Brain pericyte (primary cell): ENCODE measurements at places on chromosomes 2 and 18.

- DNase-seq, result no peak
Observed at GRCh38 chr2:113890253-113891235, 655 bp downstream of the ACTR3 start.

- DNase-seq, result no peak
Observed at GRCh38 chr2:99727199-99727598, 237.4 kb upstream of the REV1 start.

GRCh38 chr18:13834496-13835015 lies 10.6 kb downstream of the MC5R start:
- DNase-seq, result no peak

DNA sequence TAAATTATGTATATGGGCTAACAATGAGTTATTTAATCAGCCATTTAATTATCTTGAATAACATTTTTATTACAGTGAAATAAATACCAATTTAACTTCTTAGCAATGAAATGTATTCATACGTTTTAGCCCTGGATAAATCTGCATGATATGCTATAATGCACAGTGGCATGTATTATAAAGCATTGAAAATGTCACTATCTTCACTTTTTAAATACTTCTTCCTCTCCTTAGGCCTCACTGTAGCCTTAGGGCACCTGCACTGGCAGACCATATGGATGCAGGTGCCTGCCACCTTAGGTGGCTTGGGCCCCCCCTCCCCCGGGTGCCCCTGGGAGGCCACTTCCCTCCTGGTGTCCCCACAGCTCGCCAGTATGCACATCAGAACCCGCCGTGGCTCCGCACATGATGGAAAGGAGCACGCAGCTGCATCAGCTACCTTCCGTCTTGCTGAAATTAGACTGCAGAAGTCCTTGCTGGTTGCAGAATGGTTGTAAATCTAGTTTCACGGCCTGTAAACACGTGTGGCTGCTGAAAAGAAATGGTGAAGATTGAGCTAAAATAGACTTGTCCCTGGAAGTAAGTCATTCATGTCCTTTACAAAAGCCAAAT lies 56.7 kb downstream of the ADI1 start:
- DNase-seq, result no peak

DNA sequence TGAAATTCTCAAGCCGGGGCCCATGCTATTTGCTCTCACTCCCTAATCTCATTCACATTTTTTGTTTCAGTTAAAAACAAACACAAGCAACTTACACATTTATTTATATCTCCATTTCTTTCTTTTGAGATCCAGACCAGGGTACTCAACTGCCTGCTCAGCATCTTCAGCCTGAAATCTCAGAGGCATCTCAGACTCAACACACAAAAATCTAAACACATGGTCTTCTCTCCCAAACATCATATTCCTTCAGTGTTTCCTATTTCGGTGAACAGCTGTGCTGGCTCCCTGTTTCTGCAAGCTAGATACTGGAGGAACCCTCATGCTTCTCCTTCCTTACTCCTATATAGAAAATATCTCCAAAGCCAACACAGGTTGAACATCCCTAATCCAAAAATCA lies 11.3 kb upstream of the RTTN start:
- DNase-seq, result no peak

DNA sequence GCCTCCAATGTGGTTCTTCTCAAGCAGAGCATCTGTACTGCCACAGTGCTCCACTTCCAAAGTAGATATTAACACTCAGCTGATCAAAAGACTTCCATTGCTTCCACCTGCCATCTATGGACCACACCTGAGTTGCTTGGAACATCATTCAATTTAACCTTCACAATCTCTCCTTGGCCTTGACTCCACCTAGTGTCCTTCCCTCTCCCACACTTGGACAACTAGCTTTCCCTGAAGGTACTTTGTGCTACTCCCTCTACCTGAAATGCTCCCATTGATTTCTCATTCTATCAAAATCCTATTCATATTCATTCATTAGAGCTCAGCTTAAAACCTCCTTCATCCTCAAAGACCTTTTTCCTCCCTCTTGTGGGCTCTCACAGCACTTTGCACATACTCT lies 48.7 kb downstream of the SOWAHC start:
- DNase-seq, result no peak

DNA sequence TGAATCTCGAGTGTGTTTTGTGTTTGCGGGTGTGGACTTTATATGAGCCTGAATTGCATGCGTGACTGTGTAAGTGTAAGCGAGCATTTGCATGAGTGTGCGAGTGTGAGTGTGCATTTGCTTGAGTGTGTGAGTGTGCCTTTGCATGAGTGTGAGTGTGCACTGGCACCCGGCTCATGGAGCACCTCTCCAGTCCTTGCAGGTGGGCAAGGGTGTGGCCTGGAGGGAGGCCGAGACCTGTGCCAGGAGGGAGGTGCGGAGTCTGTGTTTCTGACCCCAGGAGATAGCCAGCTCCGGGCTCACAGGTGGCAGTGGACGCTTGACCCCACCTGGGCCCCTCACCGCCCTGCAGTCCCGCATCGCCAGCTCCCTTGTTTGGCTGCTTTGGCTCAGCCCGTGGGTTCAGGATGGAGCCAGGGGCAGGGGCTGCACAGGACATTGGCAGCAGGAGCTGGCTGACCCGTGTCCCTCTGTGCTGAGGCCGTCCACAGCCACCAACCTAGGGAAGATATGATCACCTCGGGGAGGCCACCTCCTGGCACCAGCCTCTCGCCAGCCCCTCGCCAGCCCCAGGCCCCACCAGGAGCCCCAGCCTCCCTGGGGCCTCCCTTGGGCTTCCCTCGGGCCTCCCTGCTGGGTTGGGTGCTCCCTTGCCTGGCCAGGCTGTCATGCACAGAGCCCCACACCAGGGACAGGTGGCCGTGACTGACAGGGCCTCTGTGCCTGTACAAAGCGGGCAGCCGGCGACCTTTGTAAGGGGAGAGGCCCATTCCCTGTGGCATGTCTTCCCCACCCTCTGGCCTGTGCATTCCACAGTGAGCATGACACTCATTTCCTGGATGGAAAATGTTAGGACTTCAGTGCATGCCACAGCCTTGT lies 81.6 kb downstream of the PTGR3 start:
- no peak for DNase-seq

DNA sequence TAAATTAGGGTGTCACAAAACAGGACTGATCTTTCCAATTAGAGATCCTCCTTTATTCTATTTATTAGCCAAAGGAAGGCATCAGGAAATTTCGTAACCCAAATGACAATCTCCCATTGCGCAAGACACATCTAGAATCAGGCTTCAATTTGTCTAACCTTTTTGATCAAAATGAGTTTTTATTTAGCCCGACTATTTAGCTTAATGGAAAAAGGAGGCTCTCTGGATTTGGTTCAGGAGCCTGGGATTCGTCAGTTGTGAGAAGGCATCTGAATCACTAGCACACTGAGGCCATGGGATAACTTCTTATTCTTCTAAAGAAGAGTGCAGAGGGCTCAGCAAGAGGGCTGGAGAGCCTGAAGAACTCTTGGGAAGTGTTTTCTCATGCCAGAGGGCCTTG lies 332.1 kb upstream of the ETAA1 start:
- no peak for DNase-seq

DNA sequence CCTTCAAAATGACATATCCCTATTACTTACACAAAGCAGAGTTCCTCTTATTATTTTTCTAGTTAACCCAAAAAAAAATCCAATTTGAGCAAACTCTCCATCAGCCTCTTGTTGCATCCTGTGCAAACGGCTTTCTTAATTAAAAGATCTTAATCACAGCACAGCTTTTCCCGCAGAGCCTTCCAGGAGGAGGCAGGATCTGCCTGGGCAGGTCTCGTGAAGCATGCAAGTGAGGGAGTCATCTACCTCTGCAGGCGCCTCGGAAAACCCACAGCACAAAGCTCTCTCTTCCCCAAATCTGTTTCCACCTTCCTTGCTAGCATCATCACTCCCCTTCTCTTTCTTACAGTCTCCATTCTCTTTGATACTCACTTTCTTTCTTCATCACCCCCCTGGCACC lies 100.4 kb downstream of the EN1 start:
- no peak for DNase-seq

GRCh38 chr2:239802185-239802649 lies 222.9 kb downstream of the NDUFA10 start:
- no peak for DNase-seq

- no peak for DNase-seq
Observed at GRCh38 chr18:34803877-34804400, 93.8 kb downstream of the DTNA start.

GRCh38 chr2:186822323-186822722 lies 26.6 kb downstream of the ZSWIM2 start:
- no peak for DNase-seq

DNA sequence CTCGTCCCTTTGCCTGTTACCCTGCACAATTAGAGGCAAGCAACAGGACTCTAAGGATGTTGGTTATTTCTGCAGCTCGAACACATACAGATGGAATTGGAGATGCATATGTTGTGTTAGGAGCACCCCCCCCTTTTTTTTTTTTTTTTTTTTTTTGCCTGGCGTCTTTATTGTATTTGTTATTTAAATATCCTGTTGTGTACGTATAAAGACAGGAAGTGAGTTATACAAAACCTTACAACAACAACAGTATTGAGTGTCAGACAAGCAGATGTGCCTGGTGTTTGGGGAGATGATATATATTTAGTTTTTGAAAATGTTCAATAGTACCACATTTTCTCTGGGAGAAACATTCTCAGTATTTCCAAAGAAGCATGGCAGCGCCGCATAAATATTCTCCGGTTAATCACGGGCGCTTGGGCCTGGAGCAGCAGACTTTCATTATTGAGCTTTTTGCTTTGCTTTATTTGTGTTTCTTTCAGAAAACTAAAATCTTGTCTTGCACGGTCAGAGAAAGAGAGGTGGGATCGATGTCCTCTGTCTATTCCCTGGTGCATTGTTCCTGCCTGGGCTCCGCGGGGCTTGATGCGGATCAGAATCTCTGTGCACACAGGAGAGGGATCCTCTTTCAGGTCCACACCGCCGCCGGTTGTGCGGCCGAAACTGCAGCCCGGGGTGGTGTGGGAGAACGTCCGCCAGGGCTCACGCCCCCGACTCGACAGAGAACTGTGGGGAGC lies 23.2 kb upstream of the ZNF516 start:
- no peak for DNase-seq

DNA sequence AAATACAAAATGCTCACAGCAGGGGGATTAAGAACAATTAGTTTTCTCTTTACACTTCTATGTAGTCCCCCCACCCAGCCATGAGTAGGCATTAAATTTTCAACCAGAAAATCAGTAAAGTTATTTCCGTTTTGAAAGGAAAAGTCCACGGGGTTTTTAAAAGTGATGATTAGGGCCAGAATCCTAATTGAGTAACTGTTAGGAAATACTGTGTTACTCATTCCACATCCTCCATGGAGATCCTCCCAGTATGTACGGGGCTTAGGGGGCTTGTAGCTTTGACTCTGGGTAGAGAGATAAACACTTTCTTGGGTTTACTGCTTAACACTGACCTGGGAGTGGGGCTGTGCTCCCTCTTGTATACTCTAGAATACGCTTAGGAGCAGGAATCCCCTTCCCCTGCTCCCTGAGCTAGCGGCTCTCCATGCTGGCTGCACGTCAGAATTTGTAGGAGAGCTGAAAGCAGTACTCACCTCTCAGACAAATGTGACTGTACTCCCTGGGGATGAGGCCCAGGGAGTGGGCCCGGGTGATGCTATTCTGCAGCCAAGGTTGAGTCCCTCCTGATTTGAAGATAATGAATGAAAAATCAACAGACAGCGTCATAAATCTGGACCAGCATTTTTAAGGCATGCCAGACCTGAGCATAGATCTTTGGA lies 100.5 kb downstream of the SLC4A3 start:
- no peak for DNase-seq

GRCh38 chr2:217434180-217434975 lies 568.4 kb downstream of the TNS1 start:
- DNase-seq, result peak; percentile 88

DNA sequence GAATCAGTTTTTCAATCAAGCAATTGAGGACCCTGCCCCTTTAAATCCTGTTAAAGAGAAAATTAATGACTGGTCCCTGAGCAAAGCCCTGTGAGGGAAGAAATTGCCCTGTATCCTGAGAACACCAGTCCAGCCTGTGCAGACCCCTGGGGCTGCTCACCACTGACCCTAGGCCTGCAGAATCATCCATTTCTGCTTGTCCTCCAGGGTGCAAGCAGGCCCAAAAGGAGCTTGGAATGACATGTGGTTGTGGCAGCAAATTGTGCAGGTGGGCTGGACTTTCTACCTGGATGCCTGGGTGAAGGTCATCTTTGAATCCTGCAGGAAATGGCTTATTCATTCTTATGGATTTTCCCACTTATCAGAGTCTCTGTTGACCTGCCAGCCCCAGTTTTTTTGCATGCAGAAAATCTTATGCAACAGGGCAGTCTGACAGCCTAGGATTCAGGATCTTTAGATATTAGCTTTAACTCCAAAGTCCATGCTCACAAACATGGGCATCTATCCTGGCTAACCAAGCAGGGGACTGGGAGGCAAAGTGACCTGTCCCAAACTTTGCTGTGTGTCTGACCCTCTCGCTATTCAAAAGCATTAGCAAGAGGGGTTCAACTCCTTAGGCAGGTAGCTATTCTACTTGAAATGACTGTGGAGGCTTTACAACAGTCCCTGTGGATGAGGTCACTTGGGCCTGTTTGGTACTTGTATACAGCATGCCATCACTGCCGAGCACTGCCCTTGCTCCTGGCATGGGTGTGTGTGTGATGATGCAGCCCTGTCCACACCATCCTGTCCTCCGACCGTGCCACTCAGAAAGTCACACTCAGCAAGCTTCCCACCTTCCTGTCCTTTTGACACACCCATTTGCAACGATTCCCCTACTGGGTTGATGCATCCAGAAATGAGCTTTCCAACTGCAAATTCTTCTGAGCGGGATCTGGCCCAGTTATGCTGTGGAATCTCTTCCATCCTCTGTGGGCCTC lies 85.3 kb downstream of the CAPN13 start:
- no peak for DNase-seq

GRCh38 chr2:8803658-8804379 lies 33.6 kb downstream of the KIDINS220 start:
- peak; percentile 63 for DNase-seq

- no peak for DNase-seq
Observed at GRCh38 chr18:37398248-37398920, 167.2 kb downstream of the CELF4 start.
